Regular cardiac myocyte (primary cell): ENCODE measurements at places on chromosomes 12 and 14. TPM values are rescaled to one million over a fixed set of nuclear protein-coding genes. Genes with fewer than 3 reads are reported as not detected.

Gene ATL1
- 1.7 and 8.5 TPM in 2 replicates for total RNA-seq

Gene DNAJC22
- 1.7 and 2.5 TPM in 2 replicates for total RNA-seq

Gene MSI1
- total RNA-seq, result not detected in 2 replicates

Gene REC8
- 0.56 and 0.77 TPM in 2 replicates for total RNA-seq

Gene P2RX2
- not detected in 2 replicates for total RNA-seq

Gene PTPRQ
- total RNA-seq, result 0.38 and 0.56 TPM in 2 replicates

Gene PTHLH
- 4.2 and 10.2 TPM in 2 replicates for total RNA-seq

Gene TBX5
- total RNA-seq, result under 0.01 and 0.85 TPM in 2 replicates
